CD4-positive, alpha-beta T cell (primary cell): ENCODE measurements at places on chromosomes 6 and 20. TPM values are rescaled to one million over a fixed set of nuclear protein-coding genes. Genes with fewer than 3 reads are reported as not detected.

DNA sequence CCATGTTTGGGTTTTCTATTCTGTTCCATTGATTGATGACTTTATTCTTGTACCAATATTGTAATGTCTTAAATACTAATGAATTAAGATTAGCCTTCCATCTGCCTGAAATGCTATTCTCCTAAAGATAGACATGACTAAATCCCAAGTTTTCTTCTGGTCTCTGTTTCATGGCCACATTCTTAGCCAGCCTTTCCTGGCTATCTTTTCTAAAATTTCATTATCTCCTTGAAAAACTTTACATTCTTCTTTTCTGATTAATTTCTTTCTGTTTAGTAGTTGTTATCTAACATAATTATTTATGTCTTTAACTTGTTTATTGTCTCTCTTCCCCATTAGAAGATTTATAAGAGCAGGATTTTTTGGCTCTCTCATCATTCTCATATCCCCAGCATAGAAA lies 4.4 kb upstream of the PRIM2 start:
- peaks cover 8% of the 10 kb centered on the region for H3K4me1 ChIP-seq
- DNase-seq, result no peak
- H3K36me3 ChIP-seq, result no peaks in the 10 kb centered on the region
- no peaks in the 10 kb centered on the region for H3K27me3 ChIP-seq

- H3K4me1 ChIP-seq, result peaks cover 4% of the 10 kb centered on the region
- no peak overlapping the region for H3K27ac ChIP-seq
- no peak for DNase-seq
- H3K27me3 ChIP-seq, result no peaks in the 10 kb centered on the region
- no peaks in the 10 kb centered on the region for H3K36me3 ChIP-seq
Observed at GRCh38 chr20:48604936-48605335, 222.9 kb downstream of the PREX1 start.

GRCh38 chr6:8014947-8015346 lies 49.2 kb downstream of the BLOC1S5 start:
- no peak for DNase-seq
- no peaks in the 10 kb centered on the region for H3K4me1 ChIP-seq
- no peak overlapping the region for H3K4me3 ChIP-seq
- H3K36me3 ChIP-seq, result peaks cover 17% of the 10 kb centered on the region
- H3K27ac ChIP-seq, result no peak overlapping the region

The KDM1B gene
- total RNA-seq, result 6.0 TPM

GRCh38 chr6:38801305-38801704 lies 86.2 kb downstream of the DNAH8 start:
- no peaks in the 10 kb centered on the region for H3K4me1 ChIP-seq
- no peak for DNase-seq
- no peaks in the 10 kb centered on the region for H3K36me3 ChIP-seq
- peaks cover 47% of the 10 kb centered on the region for H3K27me3 ChIP-seq

- no peaks in the 10 kb centered on the region for H3K4me1 ChIP-seq
- no peak overlapping the region for H3K4me3 ChIP-seq
- no peak overlapping the region for H3K27ac ChIP-seq
- H3K27me3 ChIP-seq, result no peaks in the 10 kb centered on the region
Observed at GRCh38 chr6:96624957-96625356, 62.0 kb downstream of the FHL5 start.
